Activated CD8-positive, alpha-beta memory T cell treated with anti-CD3 and anti-CD28 coated beads for 1 hour (primary cell): ENCODE measurements at places on chromosomes 16 and 17.

DNA sequence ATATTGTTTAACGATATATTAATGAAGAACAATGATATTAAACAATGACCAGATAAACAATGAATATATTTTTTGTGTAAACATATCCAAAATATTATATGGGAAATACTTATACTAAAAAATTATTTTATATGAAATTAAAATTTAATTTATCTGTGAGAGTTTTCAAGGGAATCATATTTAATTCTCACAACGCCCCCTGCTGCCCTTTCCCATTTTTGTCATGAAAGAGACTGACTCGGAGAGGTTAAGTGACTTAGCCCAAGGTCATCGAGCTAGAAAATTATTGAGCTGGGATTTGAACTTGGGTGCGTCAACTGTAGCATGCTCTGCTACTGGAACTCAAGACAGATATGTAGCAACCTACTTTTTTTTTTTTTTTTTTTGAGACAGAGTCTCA is 7.2 kb upstream of the MYCBPAP start:
- no peak for DNase-seq

DNA sequence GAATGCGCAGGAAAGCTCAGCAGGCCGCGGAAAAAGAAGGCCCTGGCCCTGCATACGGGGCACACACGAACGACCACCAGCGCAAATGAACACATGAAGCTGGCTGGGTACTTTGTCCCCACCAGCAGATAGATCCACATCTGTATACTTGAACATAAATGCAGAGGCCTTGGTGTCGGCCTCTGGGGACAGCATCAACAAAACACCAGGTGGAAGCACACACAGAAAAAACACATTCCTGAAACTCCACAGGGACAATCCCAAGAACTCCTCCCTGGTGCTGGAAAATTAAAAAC is 606 bp upstream of the ZBTB4 start:
- DNase-seq: no peak

- DNase-seq: no peak
Measured at GRCh38 chr17:73585583-73585982, 58.7 kb downstream of the SDK2 start.

GRCh38 chr17:8100111-8100510 is 12.6 kb upstream of the ALOX12B start:
- no peak for DNase-seq

DNA sequence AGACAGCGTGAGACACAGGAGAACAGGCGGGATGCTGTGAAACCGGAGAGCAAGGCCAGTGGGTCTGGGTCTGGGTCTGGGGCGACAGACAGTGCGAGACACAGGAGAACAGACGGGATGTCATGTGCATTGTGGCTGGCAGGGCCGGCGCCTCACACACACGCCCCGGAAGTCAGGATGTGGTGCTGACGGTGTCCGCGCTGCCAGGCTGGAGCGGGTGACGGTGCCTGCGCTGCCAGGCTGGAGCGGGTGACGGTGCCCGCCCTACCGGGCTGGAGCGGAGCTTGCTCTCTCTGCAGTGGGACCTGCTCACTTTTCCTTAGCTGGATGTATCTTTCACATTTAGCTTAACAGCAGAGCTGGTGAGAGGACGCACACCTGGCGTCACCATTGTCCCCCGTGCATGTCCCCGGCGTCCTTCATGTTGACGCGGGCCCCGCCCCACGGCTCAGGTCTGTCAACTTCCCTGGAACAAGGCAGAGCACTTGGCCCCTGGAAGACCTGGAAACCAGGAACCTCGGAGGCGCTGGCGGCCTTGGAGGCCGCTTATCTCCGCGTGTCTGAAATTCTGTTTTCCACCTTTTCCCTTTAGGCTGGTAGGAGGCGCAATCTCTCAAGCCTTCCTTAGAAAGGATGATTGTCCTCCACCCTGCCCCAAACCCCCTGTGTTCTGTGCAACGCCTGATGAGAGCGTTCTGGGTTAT is 43.0 kb upstream of the ZNF750 start:
- peak; percentile 64 for DNase-seq

DNA sequence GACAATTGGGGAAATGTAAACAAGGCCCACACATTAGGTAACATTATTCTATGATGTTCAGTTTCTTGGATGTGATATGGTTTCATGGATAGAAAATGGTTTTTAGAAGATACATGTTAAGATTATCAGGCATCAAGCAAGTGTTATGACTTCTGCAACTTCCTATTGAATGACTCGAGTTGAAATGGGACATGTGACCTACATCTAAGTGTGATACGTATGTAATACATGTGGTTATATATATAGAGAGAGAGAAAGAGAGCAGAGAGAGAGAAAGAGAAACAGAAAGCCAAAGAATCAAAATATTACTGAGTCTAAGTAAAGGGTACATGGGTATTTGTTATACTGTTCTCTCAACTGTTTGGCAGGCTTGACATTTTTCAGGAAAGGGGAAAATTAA is 1.7 kb downstream of the TMEM170A start:
- no peak for DNase-seq

DNA sequence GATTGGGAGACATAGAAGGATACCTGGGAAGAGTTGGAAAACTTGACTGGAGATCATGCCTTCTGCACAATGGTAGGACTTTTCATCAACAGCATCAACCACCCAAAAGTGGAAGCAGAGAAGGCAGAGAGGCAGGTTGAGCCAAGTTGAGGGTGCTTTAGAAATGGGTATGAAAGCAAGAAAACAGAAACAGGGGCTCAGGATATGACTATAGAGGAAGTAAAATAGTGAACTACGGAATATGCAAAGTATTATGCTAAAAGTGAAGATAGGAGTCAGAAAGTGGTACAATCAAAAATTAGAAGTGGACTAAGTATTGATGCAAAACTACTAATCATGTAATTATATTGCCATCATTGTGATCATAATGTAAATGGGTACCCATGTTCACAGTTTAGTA is 16.1 kb upstream of the ARHGAP44 start:
- no peak for DNase-seq

DNA sequence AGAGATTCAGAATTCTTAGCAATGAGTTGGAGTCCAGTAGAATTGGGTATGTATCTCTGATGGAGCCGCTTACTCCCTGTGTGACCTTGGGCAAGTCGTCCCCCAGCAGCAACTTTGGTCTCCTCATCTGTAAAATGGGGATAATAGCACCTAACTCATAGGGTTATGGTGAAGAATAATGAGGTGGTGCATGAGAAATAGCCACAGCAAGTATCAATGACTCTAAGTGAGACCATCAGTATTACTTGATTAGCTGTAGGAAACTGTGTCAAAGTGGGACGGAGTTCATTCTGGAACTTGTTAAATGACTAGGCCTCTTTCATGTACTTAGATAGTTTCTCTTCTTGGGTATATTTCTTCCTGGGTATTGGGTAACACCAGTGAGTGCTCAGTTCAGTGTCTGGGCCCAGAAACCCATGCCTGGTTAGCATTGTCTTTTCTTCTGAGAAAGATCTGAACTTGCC is 6.4 kb downstream of the PRKCB start:
- DNase-seq: no peak

DNA sequence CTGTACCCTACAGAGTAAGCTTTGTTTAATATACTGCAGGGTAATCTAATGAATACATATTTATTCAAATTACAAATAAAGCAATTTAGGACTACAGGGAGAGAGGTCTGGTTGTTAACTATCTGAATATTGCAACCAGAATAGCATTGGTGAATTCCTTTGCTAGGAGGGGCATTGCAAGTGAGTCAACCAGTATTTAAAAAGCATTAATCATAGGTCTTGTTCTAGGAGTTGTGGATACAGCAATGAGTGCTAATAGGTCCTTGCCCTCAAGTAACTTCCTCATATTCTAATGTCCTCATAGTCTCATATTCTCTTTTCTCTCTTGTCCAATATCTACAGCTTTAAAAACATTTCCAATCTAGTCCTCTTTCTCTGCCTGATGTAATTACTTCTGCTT is 531.4 kb downstream of the CDH11 start:
- DNase-seq: no peak

GRCh38 chr16:84959784-84960417 is 51.4 kb downstream of the ZDHHC7 start:
- no peak for DNase-seq

GRCh38 chr16:497258-497657 is 30.3 kb upstream of the CAPN15 start:
- no peak for DNase-seq

GRCh38 chr17:67280279-67280678 is 35.3 kb upstream of the HELZ start:
- no peak for DNase-seq

- DNase-seq: no peak
Measured at GRCh38 chr16:73615071-73615940, 567.4 kb upstream of the ZFHX3 start.

GRCh38 chr16:81442220-81442915 is 2.2 kb upstream of the CMIP start:
- DNase-seq: no peak

DNA sequence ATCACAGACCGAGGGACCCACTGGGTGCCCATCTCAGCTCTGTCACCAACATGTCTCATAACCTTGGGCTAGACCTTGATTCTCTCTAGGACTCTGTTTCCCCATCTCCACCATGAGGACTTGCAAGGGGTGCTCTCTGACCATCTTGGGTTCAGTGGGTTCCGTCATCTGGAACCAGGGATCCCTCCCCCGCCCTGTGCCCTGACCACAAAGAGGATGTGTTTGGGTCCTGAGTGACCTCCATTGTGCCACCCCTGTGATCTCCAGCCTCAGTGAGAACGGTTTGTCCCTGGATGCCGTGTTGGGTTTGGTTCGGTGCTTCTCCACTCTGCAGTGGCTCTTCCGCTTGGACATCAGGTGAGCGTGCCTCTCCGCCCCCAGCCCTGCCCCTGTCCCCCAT is 49.1 kb upstream of the CPNE2 start:
- no peak for DNase-seq

- DNase-seq: no peak
Measured at GRCh38 chr17:57722704-57723043, 22.4 kb downstream of the CCDC182 start.

DNA sequence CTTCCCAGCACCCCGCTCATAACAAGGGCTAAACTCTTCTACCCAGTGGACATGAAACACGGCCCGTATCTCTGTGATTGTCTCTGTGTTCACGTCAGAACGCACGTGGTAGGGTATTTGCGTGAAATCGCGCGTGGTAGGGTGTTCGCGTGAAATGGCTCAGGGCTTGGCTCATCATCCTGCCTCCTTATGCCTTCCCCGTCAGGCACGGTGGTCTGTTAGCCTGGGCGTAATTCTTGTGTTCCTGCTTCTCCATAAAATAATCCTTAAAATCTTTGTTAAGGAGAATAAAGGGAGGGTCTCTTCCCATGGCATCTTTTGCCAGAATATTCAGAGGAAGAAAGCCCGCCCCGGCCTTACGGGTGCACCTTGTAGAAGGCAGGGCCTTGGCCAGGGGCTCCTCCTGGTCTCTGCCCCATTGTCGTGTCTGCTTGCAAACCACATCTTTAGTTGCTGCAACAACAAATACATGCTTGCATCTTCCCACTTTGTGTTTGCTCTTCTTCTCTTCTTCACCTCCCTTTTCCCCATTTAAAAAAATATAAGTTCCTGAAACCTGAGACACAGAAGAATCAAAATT is 116.7 kb upstream of the CHMP6 start:
- no peak for DNase-seq

DNA sequence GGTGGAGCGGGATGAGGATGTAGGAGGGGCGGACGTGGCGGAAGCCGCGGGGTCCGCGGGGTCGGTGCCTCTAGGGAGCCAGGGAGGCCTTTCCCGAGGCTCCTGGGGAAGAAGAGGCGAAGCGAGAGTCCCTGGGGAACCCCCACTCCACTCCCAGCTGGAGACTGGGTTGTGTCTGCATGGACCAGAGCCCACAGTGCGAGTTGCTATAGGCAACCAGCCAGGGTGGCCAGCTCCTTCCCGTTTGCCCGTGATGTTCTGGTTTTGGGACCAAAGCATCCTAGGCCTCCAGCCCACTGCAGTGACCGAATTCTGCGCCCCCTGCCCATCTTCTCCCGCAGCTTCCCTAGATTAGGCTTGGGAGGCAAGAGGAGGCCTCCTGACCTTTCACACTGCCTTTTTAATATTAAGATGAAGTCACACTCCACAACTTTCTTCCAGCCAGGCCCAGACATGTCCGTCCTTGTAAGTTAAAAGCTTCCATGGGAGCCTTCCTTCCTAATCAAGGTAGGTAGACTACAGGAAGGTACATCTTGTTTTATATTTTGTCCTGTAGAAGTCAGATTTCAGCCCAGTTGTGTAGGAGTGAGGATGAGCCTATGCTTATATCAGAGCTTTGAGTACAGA is 469 bp downstream of the AMZ2 start:
- DNase-seq: no peak

- no peak for DNase-seq
Measured at GRCh38 chr17:1473170-1473569, 17.1 kb upstream of the CRK start.

DNA sequence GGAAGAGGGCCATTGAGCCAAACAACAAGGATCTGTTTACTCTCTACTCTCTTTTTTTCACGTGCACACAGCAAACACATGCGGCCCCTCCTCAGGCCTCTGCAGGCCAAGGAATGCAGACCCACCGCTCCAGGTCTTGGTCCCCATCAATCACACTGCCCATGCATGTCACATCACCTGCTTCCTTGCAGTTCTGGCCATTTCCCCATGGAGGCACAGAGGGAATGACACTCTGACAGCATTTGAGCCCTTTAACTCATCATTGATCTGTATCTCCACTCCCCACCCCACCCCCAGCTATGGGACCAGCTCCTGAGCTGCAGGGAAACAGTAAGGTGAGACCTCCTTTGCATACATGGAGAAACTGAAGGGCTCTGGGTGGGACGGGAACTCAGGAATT is 45.9 kb upstream of the MEIOC start:
- DNase-seq: no peak

- DNase-seq: no peak
Measured at GRCh38 chr17:79919164-79919585, 79.9 kb upstream of the CBX4 start.

DNA sequence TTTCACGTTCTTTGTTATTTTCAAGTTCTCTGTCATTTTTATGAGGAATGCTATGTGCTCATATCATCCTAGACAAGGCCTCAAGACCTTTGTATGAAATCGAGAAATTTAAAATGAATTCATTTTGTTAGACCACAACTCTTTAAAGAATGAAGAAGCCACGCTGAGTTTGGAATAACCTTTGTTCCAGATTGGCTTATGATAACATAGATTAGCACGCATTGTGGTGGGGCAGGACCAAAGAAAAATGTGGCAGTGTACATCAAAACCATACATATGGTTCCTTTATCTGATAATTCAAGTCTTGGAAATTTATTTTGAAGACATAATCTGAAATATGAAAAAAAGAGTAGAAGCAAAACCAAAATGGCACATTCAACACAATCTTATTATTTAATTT is 2.2 kb downstream of the HSD17B2 start:
- DNase-seq: no peak

- no peak for DNase-seq
Measured at GRCh38 chr17:37368577-37368976, 7.2 kb upstream of the C17orf78 start.

GRCh38 chr16:85593494-85594221 is 19.5 kb upstream of the GSE1 start:
- no peak for DNase-seq

DNA sequence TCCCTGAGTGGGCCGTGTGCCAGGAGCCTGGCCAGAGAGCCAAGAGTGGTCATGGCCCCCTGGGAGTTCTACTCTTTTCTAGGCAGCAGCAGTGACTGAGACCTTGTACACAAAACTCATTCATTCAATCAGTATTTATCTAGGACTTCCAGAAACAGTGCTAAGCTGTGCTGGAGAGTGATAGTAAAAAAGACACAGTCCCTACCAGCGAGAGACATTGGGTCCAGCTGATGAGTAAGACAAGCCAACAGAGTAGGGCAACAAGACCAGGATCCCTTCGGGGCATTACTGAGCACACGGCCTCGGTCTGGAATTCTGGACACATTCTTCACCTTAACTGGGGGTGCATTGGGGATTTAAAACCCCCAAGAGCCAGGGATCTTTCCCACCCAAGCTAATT is 20.2 kb downstream of the CBX4 start:
- DNase-seq: no peak
